CD4-positive, alpha-beta T cell treated with Interferon alpha-2 for 1 hour (primary cell): ENCODE measurements at places on chromosomes 12 and 14.

DNA sequence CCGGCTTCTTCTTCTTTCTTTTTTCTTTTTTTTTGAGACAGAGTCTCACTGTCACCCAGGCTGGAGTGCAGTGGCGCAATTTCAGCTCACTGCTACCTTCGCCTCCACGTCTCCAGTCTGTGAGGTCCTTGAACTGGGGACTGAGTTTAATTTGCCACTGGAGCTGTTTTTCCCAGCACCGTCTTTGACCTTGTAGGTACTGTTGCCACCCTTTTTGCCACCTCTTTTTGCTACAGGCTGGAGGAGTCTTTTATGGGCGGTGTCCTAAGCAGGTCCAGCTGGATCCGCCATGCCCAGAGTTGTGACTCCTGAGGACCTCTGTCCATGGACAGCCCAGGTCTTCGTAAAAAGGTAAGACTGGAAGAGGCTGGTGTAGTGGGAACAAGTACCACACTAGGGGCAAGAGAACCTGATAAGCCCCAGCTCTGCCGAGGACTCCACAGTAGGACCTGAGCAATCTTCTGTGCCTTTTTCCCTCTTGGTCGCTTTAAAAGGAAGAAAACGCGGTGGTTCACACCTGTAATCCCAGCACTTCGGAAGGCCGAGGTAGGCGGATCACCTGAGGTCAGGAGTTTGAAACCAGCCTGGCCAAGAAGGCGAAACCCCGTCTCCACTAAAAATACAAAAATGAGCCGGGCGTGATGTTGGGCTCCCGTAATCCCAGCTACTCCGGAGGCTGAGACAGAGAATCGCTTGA, 946 bp downstream of the RNU4-2 start:
- no peak for DNase-seq

DNA sequence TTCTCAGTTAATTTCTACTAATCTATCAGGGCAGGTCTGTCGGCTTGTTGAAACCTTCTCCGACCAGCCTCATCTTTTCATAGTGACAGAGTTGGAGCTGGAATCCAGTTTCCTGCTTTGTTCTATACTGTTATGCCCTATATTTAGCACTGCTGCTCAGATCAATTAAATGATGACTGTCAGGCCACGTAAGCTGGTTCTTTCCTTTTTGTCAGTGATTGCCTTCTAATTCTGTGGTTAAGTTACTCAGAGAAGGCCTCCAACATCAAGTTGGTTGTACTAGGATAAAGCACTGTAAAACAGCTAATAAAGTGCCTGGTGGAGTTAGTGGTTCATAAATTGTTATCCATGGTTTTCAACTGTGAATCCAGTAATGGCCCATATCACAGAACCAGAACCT, 22.6 kb downstream of the DERA start:
- no peak for DNase-seq

GRCh38 chr12:128801879-128802391, 21.8 kb downstream of the SLC15A4 start:
- no peak for DNase-seq

GRCh38 chr12:57830393-57830792, 11.9 kb upstream of the AVIL start:
- DNase-seq = no peak

DNA sequence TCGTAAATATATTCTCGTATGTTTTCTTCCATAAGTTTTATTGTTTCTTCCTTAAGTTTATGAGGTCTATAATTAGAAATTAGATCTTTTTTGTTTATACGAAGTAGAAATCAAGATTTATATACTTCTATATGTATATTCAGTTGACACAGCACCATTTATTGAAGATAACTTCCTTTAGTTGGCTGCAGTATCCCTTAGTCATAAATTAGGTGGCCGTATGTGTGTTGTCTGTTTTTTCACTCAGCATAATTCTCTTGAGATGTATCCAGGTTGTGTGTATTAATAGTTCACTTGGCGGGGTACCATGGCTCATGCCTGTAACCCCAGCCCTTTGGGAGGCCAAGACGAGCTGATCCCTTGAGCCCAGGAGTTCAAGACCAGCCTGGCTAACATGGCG, 40.5 kb downstream of the CFAP54 start:
- no peak for DNase-seq

DNA sequence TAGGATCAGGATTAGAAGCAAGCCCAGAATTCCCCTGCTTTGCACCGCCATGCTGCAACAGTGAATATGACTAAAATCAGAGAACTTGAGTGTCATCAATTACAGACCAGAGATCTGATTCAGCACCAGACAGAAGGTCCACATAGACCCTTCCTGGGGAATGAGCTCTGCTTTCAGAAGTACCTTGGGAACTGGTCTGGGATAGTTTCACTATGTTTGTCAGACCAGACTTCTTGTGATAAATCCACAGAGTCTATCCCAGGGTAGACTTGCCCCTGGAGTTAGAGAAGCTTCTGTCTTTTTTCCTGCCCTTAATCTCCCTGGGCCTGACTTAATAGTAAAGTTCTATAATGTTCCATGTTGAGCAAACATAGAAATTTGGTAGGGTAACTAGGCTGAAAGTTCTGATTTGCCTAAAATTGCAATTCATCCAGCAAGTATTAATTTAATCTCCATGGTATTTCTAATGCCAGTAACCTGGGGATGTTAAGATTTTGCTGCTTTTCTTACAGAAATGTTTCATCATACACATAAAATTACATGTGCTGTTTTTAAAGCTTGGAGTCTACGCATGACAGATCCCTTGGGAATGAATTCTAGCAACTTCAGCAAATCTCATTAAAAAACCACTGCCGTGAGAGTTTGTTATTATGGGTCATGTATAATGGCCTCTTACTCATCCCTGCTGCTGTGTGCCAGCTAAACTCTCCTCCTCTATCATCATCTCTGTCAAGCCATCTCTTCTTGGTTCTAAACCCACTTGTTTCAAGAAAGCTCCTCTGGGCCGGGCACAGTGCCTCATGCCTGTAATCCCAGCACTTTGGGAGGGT, 61.3 kb upstream of the METAP2 start:
- no peak for DNase-seq

GRCh38 chr12:85363382-85364190, 83.6 kb downstream of the ALX1 start:
- DNase-seq = no peak
